Kidney (tissue), 22 donors: ENCODE measurements at places on chromosomes 3 and 15. TPM values are rescaled to one million over a fixed set of nuclear protein-coding genes. Genes with fewer than 3 reads are reported as not detected.

GRCh38 chr3:68876112-68876713, 56.1 kb downstream of the TAFA4 start:
- DNase-seq, result peak; percentile 78

- no peak for DNase-seq
These were observed 101.6 kb downstream of the LRTM1 start for GRCh38 chr3:54826251-54826691.

GRCh38 chr15:66290518-66290917, 2.9 kb upstream of the DIS3L start:
- no peak for DNase-seq

DNA sequence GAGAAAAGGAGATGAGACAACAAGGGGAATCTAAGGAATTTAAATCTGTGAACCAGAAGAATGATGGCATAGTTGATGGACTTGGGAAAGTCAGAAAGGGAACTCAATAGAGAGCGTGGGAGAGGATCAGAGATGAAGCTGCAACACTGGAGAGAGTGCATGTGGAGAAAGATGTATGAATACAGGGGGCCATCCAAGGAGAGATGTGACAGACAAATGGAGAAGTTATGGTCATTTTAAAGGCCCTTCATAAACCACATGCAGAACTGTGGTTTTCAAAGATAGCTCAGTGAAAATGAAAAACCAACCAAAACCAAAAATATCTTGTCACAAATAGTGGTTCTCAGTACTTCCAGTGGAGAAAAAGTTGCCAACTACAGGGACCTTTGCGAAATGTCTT, 265.2 kb downstream of the SUCLG2 start:
- no peak for DNase-seq

GRCh38 chr3:27752926-27753325, 30.8 kb upstream of the EOMES start:
- DNase-seq, result no peak

DNA sequence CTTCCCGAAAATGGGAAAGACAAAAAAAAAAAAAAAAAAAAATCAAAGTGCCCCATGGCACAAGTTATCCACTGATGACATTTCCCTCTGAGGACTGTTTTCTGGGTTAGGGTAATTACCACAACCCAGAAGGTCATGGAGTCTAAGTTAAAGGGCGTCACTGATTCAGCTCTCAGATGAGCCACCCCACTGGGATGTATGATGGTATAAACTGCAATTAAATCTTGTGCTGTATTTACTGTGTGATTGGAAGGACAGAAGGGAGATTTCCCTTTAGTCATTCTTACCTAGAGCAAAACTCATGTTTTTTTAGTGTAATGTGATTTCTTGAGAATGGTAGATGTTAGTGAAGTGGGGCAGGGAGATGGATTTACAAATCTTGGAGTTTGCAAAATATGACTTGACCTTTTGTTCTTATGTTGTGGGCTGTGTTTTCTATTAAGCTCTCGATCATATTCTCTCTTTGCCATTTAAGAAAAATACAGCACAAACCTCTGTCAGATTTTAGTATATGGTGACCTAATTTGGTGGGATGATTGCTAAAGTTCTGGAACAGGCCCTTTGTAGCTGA, 244.2 kb downstream of the PTPRG start:
- DNase-seq, result no peak

DNA sequence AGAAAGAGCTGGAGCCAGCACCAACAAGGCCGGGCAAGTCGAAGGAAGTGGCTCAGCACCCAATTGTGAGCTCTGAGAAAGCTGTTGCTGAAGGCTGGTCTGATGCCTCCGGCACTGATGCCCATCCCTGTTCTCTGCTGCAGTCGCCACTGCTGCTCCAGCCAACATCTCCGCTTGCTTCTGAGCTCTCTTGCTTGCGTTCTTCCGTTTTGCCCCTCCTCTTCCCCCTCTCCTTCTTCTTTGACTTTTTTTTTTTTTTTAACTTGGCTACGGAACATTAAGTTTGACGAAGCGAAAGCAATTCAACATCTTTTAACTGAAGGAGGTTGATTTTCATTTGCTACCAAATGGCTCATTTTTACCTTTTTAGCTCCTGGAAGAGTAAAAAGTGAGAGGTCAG, 442.9 kb downstream of the MCTP2 start:
- peak; percentile 57 for DNase-seq

DNA sequence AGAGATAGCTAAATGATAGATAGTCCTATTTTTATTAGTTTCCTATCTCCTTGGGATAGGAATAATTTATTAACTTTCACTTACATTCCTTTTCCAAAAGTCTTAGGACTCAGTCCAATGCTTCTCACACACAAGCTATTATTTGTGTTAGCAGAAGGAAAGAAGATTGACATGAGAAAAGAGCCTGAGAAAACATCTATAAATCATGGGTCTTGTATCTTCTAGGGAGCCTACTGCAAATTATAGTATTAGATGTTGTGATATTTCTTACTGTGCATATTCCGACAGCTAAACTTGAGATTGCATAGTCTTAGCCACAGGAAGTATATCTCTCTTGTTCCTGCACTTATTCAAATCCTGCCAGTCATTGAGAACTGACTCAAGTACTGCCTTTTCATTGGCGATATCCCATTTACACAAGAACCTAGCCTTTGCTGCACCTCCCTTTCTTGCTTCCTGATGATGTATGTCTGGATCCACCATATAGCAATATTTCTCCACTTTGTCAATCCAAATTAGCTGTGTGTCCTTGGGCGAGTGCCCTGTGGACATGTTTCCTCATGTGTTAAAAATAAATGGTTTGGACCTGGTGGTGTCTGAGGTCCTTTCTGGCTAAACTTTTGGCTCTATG, 245.1 kb upstream of the LMCD1 start:
- DNase-seq, result no peak

DNA sequence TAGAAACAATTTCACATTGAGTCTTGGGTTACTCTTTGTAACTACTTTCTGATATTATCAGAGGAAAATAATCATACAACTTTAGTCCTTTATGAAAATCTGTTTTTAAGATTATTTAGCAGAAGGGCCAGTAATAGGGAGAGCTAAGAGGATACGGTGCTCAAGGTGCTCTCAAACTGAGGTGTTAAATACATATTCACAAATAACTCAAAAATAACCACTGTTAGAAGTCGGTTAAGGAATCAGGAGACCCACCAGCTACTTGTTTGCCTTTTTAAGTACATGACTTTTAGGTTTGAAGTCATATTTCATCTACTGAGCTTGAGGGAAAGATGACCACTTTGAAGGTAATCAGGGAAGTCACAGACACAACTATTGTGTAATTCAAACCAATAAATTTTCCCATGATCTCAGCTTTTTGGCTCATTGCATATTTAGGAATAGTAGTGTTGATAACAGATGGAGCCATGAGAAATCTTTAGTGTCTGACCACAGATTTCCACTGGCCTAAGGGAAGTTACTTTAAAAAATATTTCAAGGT, 1.4 kb upstream of the RSRC1 start:
- DNase-seq, result peak; percentile 32

GRCh38 chr3:34258271-34258998, 460.0 kb downstream of the PDCD6IP start:
- DNase-seq, result no peak

DNA sequence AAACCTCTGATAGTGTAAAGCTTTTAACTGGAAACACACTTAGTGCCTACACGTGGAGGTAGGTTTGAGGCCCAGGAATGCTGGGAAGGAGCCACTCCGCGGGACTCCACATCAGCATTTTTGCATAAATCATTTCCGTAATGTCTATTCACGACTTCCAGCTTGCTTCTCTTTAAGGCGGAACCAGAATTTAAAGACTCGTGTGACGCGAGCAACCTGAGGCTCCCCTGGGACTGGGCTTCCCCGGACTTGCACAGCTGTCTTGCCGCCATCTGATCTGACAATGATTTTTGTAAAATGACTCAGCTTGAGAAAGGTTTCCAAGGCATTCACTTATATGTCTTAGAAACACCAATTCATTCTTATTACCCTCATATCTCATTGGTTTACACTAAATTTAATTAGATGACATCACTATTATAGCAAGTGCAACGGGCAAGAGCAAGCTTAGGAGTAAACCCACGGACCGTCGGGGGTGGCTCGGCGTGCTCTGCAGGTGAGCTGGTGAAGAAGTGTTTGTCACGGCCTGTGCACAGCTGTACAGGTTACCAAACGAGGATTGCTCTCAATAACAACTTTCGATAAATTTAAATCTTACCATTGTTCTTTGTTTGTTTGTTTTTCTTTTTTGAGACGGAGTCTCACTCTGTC, 95.2 kb downstream of the CHSY1 start:
- DNase-seq, result no peak

DNA sequence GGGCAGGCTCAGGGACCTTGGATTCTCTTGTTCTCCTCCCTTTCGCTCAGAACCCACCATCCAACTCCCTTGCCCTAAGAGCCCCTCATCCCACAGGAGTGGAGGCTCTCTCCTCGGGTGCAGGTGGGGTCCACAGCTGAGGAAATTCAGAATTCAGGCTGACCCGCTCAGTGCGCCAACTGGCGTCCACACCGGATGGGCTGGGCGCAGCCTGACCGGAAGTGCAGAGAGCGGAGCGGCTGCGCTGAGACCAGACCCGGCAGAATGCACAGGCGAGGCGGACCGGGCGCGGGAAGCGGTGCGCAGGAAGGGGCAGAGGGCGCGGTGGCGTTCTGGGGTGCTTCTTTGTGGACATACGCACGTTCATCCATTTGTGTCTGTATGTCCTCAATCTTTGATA, 210.4 kb upstream of the NDN start:
- DNase-seq, result peak; percentile 34

The NR2E3 gene
- not detected for polyA plus RNA-seq

The PODXL2 gene
- 10.5 TPM for polyA plus RNA-seq

The ITGB5 gene
- polyA plus RNA-seq, result 115 TPM

The MTHFS gene
- 115 TPM for polyA plus RNA-seq
